ENCODE measurements at places on chromosomes 2 and 18.

DNA sequence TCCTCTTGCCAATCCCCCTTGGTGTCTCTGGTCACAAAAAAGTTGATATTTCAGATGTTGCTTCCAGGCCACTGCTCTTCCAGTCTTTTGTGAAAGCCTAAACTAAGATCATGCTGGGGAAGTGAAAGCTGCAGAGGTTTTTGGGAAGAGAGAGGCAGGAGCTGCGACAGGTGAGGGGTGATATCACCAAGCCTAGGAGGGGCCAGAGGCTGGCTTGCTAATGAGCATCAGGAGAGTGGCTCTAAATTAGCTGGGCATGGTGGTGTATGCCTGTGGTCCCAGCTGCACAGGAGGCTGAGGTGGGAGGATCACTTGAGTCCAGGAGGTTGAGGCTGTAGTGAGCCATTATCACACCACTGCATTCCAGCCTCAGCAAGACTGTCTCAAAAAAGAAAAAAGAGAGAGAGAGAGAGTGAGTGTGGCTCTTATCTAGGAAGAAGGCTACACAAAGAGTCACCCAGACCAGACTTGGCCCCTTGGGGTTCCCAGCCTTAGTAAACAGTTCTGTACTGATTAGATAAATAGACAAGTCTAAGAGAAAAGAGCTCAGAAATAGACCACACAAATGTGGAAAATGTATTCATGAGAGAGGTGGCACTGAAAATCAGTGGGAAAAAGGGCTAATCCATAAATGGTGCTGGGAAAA lies 14.6 kb upstream of the CDK5R2 start:
- no peak for DNase-seq

GRCh38 chr2:72146347-72147302 lies 1.0 kb downstream of the CYP26B1 start:
- DNase-seq, result no peak

DNA sequence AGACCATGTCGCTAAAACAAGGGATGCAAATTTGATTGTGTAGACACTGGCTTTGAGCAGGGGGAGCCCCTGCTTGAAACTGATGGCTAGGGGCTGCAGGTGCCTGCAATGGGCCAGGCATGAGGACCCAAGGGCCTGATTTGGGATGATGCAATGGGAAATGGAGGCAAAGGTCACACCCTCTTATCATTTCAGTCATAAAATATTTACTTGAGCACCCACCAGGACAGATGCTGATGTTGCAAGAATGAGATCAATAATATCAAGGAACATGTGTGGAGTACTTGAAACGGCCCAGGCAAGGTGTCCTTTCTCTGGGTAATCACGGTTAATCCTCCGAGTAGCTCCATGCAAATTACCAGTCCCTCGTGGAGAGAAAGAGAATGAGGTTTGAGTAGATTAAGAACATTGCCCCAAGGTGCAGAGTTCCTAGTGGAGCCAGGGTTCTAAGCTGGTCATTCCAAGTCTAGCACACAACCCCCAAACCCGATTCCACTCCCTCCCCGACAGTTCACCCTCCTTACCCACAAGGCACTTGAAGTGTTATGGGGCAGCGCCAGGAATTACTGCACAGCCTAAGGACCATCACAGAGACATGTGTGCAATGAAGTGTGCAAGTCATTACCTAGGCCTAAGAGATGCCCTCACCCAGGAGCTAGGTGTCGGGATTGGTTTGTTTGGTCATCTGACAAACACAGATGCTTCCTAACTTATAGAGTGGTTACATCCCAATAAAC lies 14.0 kb upstream of the TMBIM1 start:
- no peak for DNase-seq

- DNase-seq, result no peak
Observed at GRCh38 chr2:134134313-134134706, 119.6 kb upstream of the MGAT5 start.

GRCh38 chr18:51236225-51236624 lies 38.7 kb upstream of the MEX3C start:
- no peak for DNase-seq

DNA sequence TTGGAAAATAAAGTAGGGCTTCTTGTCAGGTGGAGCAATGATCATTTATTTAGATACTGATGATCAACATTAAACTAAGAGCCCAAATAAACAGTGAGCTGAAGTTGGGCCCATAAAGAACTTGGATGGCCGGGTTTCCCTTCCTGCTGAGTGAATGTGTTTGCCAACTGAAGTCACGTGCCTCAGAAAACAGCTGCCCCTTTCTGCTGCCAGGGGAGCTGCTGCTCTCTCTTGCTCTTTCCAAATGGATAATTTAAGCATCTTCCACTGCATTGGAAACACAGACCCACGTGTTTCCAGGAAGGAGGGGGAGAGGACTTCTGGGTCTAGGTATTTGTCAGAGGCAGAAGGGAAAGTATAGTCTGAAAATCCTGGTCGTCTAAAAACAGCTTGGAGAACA lies 22.9 kb upstream of the NCKAP5 start:
- peak; percentile 23 for DNase-seq

- DNase-seq, result no peak
Observed at GRCh38 chr2:218130822-218131221, 5.0 kb downstream of the CXCR2 start.

DNA sequence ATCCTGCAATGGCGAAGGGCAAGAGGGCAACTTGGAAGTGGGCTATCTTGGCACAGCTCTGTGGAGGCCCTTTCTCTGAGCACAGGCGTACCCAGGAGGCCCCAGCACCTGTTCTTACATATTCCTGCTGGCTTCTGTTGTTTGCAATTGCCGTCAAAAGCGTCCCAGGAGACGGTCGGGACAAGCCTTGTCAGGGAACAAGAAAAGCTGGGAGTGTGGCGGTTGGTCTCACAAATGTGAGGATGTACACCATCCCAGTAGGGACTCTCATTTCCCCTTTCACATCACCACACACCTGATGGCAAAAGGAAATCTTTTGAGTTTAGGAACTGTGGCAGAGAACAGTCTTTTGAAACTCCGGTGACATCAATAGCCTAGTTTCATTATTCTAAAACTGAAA lies 94.7 kb upstream of the EFEMP1 start:
- no peak for DNase-seq

GRCh38 chr18:49476664-49477411 lies 10.2 kb downstream of the C18orf32 start:
- DNase-seq, result peak; percentile 34

GRCh38 chr18:13453714-13454113 lies 235.2 kb downstream of the LDLRAD4 start:
- DNase-seq, result no peak

DNA sequence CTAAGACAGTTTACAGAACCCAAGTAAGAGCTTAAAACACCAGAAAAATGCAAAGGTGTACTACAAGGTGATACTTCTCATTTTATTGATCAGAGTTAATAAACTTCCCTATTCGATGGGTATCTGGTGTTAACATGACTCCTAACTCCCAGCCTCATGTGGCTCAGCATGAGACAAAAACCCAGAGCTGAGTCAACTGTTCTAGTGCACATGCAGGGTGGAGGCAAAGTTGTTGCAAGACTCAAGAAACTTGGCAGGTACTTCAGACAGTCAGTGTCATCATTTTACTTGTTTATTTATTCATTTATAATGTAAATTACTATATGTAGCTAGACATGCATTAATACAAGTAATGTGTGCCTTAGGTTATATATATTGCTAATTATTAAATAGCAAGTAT lies 216.6 kb upstream of the DSEL start:
- no peak for DNase-seq
